ENCODE measurements at places on chromosomes 4 and X. TPM values are rescaled to one million over a fixed set of nuclear protein-coding genes. Genes with fewer than 3 reads are reported as not detected.

XAGE1B gene
- total RNA-seq = not detected

KCNIP4 gene
- total RNA-seq = not detected

USP26 gene
- not detected for total RNA-seq

REELD1 gene
- not detected for total RNA-seq

H2AZ1 gene
- 868 TPM for total RNA-seq

SPANXB1 gene
- not detected for total RNA-seq

- DNase-seq = no peak
Measured at GRCh38 chr4:26056406-26056805, 142.4 kb downstream of the SMIM20 start.

GRCh38 chr4:55571806-55572205, 20.2 kb downstream of the PDCL2 start:
- no peak for DNase-seq

GRCh38 chrX:2642791-2643190, 48.3 kb upstream of the CD99 start:
- DNase-seq = no peak

DNA sequence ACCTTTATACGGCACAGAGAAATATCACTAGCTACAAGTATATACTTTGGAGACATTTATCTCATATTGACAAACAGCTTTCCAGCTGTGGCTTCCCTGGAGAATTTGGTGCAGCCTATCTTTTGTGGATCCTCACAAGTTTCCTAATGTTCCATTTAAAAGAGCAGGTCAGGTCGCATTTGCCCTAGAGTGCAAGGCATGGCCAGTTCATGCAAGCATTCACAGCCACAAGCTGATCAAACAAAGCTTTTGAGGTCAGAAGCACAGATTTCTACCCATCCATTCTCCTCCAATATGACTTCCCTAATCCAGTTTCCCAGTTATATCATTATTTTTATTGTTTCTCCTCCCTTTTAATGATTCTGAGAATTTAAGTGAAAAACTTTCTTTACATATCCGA, 1008.4 kb upstream of the AGA start:
- no peak for DNase-seq

DNA sequence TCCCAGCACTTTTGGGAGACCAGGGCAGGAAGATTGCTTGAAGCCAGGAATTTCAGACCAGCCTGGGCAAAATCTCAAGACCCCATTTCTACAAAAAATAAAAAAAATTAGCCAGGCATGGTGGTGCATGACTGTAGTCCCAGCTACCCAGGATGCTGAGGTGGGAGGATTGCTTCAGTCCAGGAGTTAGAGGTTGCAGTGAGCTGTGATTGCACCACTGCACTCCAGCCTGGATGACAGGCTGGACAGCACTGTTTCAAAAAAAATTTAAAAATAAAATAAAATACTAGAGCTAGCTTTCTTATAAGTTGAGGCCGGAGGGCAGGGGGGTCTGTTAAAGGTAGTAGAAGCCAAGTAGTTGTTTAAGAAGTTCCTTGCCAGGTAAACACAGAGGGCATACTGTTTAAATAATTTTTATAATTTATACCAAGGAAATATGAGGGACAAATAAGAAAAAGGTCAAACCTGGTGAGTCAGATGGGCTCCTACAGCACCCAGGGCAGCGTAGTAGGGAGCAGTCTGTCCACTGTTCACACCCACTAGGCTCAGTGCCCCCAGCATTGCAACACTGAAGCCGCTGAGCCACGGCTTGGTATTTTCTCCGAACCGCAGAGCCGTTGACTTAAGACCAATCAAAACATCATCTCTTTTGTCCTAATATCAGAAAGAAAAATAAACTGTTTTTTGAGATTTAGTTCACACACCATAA, 17.3 kb downstream of the COQ2 start:
- no peak for DNase-seq

GRCh38 chr4:14790494-14790893, 211.8 kb upstream of the CPEB2 start:
- no peak for DNase-seq

GRCh38 chr4:10403633-10404445, 53.4 kb downstream of the ZNF518B start:
- DNase-seq = no peak

DNA sequence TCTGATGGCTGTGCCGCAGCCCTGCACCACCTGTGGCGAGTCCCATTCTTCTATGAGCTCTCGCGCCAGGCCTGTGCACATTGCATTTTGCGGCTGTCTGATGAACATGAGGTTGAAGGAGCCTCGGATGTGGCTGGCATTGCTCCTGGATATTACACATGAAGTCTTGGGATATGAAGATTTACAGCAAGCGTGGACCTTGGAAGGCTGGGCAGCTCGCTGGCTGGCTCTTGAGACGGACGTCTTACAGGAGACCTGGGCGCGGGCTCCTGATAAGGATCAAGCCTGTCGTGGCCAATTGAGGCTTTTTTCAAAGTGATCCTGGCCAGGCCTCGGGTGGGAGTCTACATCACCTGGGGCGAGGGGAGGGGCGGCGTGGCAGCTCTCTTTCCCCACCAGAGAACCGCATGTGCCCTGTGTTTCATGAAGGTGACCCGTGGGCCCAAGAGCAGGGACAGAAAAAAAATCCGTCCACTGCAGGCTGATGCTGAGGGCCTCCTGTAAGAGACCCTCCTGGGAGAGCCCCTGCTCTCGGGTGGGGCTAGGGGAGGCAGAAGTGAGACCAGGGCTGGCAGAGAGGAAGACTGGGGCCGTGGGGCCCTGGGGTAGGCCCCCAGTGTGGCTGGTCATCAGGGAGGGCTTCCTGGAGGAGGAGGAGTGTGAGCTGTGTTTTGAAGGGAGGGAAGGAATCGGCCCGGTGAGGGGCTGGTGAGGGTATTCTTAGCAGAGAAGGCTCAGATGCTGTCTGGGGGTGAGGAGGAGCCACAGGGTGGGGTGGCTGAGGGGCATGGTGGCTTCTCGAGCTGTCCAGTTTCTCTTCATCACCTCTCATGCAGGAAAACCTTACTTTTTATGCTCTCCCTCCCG, 23.6 kb downstream of the CPZ start:
- DNase-seq = no peak

DNA sequence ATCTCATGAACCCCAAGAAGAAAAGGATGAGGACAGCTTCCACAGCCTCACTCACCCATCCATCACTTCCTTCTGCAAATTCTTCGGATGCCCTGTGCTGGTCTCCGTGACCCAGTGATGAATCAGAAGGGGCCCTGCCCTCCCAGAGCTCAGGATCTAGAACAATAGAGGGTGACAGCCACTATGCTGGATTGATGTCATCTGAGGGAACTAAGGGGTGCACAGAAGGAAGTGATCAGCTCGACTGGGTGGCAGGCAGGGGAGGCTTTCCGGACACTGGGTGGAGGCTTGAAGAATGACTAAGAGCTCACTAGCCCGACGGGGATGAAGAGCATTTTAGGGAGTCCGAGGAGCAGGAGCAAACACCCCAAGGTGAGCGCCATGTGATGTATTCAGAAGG, 1.4 kb upstream of the ZNF185 start:
- DNase-seq = no peak

- peak; percentile 71 for DNase-seq
Measured at GRCh38 chrX:47991263-47992094, 12.3 kb downstream of the ZNF182 start.

DNA sequence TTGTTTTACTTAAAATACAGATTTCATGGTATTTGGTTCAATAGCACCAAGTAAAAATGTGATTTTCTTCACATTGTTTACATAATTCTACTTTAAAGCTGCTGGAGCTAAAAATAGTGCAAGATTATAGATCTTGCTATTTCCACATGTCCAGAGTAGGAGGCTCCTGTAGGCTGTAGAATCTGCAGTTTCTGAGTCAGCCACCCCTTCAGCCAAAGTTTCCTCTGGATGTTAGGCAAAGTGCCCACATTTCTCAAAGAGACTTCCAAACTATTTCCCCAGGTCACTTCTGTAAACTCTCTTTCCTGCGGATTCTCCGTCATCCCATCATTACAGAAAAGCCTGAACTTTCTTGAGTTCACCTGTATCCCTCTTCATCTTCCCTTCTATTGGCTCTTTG, 342.5 kb upstream of the FSTL5 start:
- DNase-seq = no peak

GRCh38 chr4:179624768-179625181, 2182.5 kb upstream of the AGA start:
- peak; percentile 29 for DNase-seq
